Tibial nerve (tissue), 4 donors: ENCODE measurements at places on chromosomes 13 and 19. TPM values are rescaled to one million over a fixed set of nuclear protein-coding genes. Genes with fewer than 3 reads are reported as not detected.

DNA sequence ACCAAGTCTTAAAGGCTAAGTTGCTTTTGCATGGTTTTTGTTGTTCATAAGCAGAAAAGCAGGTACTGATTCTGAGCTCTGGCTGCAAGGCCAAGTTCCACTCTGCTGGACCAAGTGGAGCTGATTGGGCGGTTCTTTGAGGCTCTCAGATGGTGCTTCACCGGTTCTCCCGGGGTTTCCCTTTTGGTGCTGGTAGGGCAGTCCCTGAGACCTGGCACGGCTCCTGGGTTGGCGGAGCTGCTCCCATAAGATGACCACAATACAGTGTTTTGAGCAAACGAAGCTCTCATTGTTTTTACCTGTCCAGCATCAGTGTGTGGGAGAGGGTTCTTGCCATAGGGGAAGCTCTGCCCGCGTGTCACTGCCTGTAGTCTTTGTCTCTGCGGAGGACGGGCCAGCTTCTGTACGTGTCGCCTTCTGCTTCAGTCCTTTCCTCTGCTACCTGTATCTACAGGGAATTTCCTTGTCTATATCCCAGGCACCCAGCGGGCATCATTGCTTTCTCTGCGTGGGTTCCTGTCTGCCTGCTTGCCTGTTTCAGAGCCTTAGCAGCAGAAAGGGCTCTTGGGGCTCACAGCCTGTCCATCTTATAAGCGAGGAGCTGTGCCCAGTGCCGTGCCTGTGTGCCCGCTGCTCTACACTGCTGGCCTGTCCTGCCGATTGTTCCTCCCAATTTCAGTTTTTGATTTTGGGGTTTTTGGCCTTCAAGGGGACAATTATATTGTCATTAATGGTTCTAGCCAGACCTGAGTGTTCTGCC, 2.3 kb downstream of the U2AF2 start:
- H3K36me3 ChIP-seq: peaks cover 22% of the 10 kb centered on the region
- no peaks in the 10 kb centered on the region for H3K27me3 ChIP-seq
- no peak for DNase-seq
- no peak overlapping the region for H3K4me3 ChIP-seq

ZNF534 gene
- total RNA-seq: not detected

PLVAP gene
- 21.8 TPM for total RNA-seq

- DNase-seq: no peak
- no peak overlapping the region for H3K27ac ChIP-seq
- H3K4me3 ChIP-seq: no peak overlapping the region
- H3K27me3 ChIP-seq: no peaks in the 10 kb centered on the region
- H3K4me1 ChIP-seq: no peaks in the 10 kb centered on the region
These were observed 90.9 kb downstream of the NALCN start for GRCh38 chr13:101325423-101325822.

DNA sequence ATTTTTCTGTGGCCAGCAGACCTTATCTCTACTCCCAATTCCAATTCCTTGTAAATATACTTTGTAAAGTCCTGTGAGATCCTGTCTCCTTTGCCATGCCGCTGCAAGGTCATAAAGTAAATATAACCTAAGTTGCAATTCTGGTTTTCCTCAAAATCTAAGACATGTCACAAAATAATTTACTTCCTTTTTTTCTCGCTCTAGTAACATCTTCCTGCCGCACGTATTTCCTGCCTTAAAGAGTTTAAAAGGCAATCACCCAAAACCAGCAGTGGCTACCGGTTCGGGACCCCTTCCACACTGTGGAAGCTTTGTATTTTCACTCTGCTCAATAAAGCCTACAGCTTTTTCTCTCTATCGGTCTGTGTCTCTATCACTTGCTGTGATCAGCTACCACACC, 832.0 kb upstream of the SLITRK5 start:
- DNase-seq: no peak
- no peaks in the 10 kb centered on the region for H3K36me3 ChIP-seq
- H3K27me3 ChIP-seq: no peaks in the 10 kb centered on the region
- H3K4me1 ChIP-seq: no peaks in the 10 kb centered on the region
- no peak overlapping the region for H3K27ac ChIP-seq
- no peak overlapping the region for H3K4me3 ChIP-seq

- no peak overlapping the region for H3K27ac ChIP-seq
- H3K36me3 ChIP-seq: no peaks in the 10 kb centered on the region
- H3K4me1 ChIP-seq: peaks cover 17% of the 10 kb centered on the region
- no peaks in the 10 kb centered on the region for H3K27me3 ChIP-seq
- no peak overlapping the region for H3K4me3 ChIP-seq
- DNase-seq: no peak
These were observed 2.6 kb downstream of the PTPRS start for GRCh38 chr19:5337708-5338655.

DNA sequence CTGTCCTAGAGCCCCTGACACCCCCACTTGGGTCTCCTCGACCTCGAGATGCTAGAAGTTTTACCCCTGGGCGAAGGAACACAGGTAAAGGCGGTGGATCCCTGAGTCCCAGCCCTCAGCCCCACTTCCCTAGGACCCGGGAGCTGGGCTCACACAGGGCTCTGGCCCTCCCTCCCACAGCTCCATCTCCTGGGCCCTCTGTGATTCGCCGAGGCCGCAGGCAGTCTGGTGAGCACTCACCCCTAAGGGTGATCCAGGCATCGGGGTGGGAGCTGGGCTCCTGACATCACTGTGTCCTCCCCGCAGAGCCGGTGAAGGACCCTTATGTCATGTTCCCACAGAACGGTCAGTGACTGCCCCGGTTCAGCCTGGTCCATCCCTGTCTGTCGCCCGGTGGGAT, 8.3 kb downstream of the PLEKHG2 start:
- no peak overlapping the region for H3K27ac ChIP-seq
- H3K4me1 ChIP-seq: no peaks in the 10 kb centered on the region
- no peak overlapping the region for H3K4me3 ChIP-seq

ODAD3 gene
- 1.3 TPM for total RNA-seq

SELENOV gene
- not detected for total RNA-seq

CNN1 gene
- total RNA-seq: 21.3 TPM

DNA sequence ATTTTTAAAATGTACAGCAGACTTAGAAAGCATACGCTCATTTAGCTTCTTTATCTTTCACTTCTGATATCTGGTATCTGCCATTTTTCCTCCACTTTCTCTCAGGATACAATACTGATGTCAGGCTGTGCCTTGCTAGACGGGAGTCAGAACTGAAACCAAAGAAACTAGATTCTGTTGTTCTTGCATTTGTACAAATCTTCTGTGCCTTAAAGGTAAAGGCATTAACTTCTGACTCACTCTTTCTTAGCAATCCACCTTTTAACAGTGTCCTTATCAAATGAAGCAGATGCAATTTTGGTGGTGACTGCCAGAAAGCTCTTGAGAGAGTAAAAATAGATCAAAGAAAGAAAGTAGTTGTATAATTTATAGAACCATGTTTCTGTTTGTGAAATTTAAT, 370.4 kb downstream of the PCDH20 start:
- DNase-seq: no peak
- H3K4me3 ChIP-seq: no peak overlapping the region
- no peaks in the 10 kb centered on the region for H3K36me3 ChIP-seq

DNA sequence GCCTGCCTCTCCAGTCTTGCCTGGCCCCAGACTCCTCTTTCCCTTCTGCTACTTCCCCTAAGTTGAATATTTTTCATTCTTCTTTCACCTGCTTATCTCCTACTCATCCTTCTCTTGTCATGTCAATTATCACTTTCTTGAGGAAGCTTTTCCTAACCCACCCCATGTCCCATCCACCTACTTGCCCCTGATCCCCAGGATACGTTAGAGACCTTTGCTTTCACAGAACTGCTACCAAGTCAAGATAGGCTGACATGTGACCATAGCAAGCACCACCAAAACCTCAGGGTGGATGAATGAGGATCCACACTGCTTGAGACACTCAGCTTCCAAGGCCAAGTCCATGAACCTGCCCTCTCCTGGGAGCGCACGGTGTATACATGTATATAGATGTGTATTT, 131.5 kb downstream of the DNAJC15 start:
- no peaks in the 10 kb centered on the region for H3K4me1 ChIP-seq
- H3K36me3 ChIP-seq: no peaks in the 10 kb centered on the region
- no peaks in the 10 kb centered on the region for H3K27me3 ChIP-seq

DNA sequence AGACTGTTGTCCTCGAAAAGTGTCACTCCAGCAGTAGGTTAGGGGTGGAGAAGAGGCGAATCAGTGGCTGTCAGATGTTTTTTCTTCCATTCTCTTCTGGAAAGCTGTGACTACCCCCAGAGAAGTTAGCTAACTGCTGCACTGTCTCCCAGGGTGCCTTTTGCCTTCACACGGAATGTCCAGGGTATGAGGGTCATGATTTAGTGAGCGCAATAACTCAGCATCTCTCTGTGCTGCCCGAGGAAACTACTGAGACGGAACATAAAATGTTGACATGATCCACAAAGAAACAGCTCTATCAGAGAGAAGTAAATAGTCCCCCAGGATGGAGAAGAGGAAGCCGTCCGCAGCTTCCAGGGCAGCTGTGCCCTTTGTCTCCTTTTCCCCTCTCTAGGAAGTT, 254.0 kb upstream of the ARGLU1 start:
- no peak overlapping the region for H3K27ac ChIP-seq
- H3K36me3 ChIP-seq: no peaks in the 10 kb centered on the region
- no peaks in the 10 kb centered on the region for H3K27me3 ChIP-seq
- no peaks in the 10 kb centered on the region for H3K4me1 ChIP-seq

GRCh38 chr19:10617409-10618121, 7.8 kb upstream of the SLC44A2 start:
- no peak overlapping the region for H3K4me3 ChIP-seq
- H3K4me1 ChIP-seq: peaks cover 28% of the 10 kb centered on the region
- peak overlapping the region; percentile 74 for H3K27ac ChIP-seq

RFPL4A gene
- not detected for total RNA-seq

DNA sequence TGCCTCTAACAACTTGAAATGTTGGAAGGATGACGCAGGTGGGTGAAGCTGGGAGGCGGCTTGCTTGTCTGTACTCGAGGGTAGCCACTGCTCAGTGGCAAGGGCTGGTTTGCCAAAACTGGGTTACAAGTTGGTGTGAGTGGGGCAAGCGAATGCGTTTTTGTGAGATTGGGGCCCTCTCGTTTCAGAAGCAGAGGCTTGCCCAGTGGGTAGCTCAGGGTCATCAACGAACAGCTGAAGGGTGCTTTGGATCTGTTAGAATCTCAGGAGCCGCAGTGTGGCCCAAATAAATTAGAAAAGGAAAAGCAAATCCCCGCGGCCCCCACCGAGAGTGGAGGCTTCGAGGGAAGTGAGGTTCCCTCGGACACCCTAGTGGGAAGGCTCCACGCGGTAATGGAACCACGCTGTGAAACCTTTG, 7.3 kb downstream of the ATP4B start:
- no peak overlapping the region for H3K4me3 ChIP-seq
- DNase-seq: no peak
- H3K4me1 ChIP-seq: no peaks in the 10 kb centered on the region
- no peaks in the 10 kb centered on the region for H3K27me3 ChIP-seq
- H3K36me3 ChIP-seq: no peaks in the 10 kb centered on the region
- H3K27ac ChIP-seq: no peak overlapping the region

GRCh38 chr19:49222528-49222927, 64.9 kb downstream of the TRPM4 start:
- DNase-seq: no peak
- H3K4me3 ChIP-seq: no peak overlapping the region

NOTCH3 gene
- 86.1 TPM for total RNA-seq

- no peak overlapping the region for H3K4me3 ChIP-seq
- H3K4me1 ChIP-seq: no peaks in the 10 kb centered on the region
- H3K27ac ChIP-seq: no peak overlapping the region
- DNase-seq: no peak
These were observed 2267.7 kb downstream of the PCDH9 start for GRCh38 chr13:64962404-64962803.
